Right atrium auricular region (tissue), 2 donors: ENCODE measurements at places on chromosomes 5 and 9.

GRCh38 chr9:110752766-110753165 is 84.2 kb downstream of the MUSK start:
- no peaks in the 10 kb centered on the region for H3K36me3 ChIP-seq
- H3K4me3 ChIP-seq, result no peak overlapping the region
- no peaks in the 10 kb centered on the region for H3K27me3 ChIP-seq
- no peaks in the 10 kb centered on the region for H3K4me1 ChIP-seq
- H3K27ac ChIP-seq, result no peak overlapping the region
- no peak for DNase-seq

- H3K27ac ChIP-seq, result peak overlapping the region; percentile 95
- peaks cover 34% of the 10 kb centered on the region for H3K36me3 ChIP-seq
- peaks cover 71% of the 10 kb centered on the region for H3K4me1 ChIP-seq
- DNase-seq, result peak; percentile 86
These were observed 2.0 kb downstream of the PDLIM7 start for GRCh38 chr5:177495243-177496060.

- no peaks in the 10 kb centered on the region for H3K27me3 ChIP-seq
- no peak for DNase-seq
- peaks cover 6% of the 10 kb centered on the region for H3K4me1 ChIP-seq
- H3K4me3 ChIP-seq, result no peak overlapping the region
- peaks cover 55% of the 10 kb centered on the region for H3K36me3 ChIP-seq
These were observed 58.1 kb downstream of the NNT start for GRCh38 chr5:43661102-43661501.

DNA sequence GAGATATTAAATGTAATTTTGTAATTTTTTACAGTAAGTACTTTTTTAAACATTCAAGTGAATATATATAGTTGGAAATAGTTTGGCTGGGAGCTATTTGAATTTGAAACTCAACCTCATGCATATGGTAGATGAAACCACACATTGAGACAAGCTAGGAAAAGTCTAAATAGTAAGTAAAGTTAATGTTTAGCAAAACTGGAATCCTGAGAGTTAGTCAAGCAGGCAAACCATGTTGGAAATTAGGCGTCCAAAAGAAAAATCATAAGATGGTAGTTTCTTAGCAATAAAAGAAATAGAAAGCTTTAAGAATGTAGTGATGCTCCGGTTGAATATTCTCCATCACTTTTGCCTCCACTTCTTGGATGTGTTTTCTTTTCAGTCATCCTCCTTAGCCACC is 657.1 kb upstream of the CDH10 start:
- H3K36me3 ChIP-seq, result no peaks in the 10 kb centered on the region
- no peak for DNase-seq
- no peaks in the 10 kb centered on the region for H3K27me3 ChIP-seq
- H3K27ac ChIP-seq, result no peak overlapping the region
- no peak overlapping the region for H3K4me3 ChIP-seq

DNA sequence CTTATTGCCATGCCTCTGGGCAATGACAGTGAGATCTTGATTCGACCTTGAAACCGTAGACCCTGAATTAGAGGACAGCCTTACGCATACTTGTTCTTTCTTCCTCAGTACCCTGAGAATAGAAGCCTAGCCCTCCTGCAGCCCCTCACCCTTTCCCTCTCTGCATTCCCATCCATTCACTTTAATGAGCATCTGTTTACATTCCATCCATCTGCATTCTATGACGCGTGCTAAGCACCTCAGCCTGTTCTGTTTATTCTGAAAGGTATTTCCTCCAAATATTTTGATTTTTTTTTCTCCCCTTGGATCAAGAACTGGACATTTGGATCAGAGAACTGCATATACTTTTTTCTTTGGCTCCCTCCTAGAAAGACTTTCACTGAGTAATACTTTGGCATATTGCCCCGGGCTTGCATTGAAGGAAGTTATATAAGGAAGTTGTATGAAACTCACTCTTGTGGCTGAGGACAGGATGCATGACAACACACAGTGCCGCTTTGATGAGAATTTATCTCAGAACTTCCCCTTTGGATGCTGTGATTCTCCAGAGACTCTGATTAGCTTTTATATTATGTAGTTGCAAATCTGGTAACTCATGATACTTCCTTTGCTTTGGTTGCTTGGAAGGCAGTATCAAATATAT is 15.7 kb downstream of the TMEM8B start:
- no peaks in the 10 kb centered on the region for H3K27me3 ChIP-seq
- no peak overlapping the region for H3K4me3 ChIP-seq
- peaks cover 32% of the 10 kb centered on the region for H3K4me1 ChIP-seq
- peak overlapping the region; percentile 25 for H3K27ac ChIP-seq
- peak; percentile 68 for DNase-seq
- no peaks in the 10 kb centered on the region for H3K36me3 ChIP-seq

- H3K36me3 ChIP-seq, result no peaks in the 10 kb centered on the region
- H3K4me3 ChIP-seq, result no peak overlapping the region
- DNase-seq, result no peak
These were observed 133.0 kb upstream of the PTCH1 start for GRCh38 chr9:95649801-95650213.

GRCh38 chr5:78574131-78574673 is 74.4 kb downstream of the LHFPL2 start:
- no peak overlapping the region for H3K4me3 ChIP-seq
- no peaks in the 10 kb centered on the region for H3K27me3 ChIP-seq
- DNase-seq, result no peak
- peaks cover 50% of the 10 kb centered on the region for H3K4me1 ChIP-seq
- peak overlapping the region; percentile 68 for H3K27ac ChIP-seq

GRCh38 chr5:149855366-149855765 is 89.2 kb downstream of the PDE6A start:
- H3K27ac ChIP-seq, result peak overlapping the region; percentile 4
- no peak for DNase-seq
- no peaks in the 10 kb centered on the region for H3K27me3 ChIP-seq
- no peak overlapping the region for H3K4me3 ChIP-seq
- H3K36me3 ChIP-seq, result no peaks in the 10 kb centered on the region

GRCh38 chr5:174514983-174515394 is 209.4 kb upstream of the MSX2 start:
- no peak for DNase-seq
- no peak overlapping the region for H3K27ac ChIP-seq
- no peak overlapping the region for H3K4me3 ChIP-seq
- no peaks in the 10 kb centered on the region for H3K27me3 ChIP-seq
- H3K36me3 ChIP-seq, result no peaks in the 10 kb centered on the region

DNA sequence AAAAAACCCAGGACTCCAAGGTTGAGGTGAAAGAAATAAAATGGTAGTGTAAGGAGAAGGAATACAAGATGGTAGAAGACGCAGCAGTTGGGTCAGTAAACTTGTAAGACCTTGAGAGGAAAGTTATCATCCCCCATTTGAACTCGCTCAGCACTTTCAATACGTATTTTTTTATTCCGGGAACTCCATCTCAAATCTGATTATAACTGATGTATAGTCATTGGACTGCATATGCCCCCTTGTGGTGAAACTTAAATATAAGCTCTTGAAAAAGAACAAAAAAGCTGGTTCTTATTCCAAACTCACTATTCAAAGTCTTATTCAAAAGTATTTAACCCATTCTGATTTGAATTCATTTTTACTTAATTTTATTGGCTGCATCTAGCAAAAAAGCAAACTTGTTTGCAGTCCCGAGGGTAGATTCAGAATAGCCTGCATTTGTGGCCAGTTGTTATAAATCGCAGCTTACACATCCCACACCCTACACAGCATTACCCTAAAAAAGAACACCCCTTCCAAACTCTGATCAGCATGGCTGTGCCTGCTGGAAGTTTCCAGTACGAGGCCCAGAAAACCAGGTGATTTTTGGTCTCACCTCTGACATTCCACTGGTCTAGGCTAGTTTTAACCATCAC is 118.0 kb downstream of the ESM1 start:
- H3K4me3 ChIP-seq, result no peak overlapping the region
- no peak for DNase-seq
- no peaks in the 10 kb centered on the region for H3K27me3 ChIP-seq
- H3K27ac ChIP-seq, result no peak overlapping the region
- no peaks in the 10 kb centered on the region for H3K36me3 ChIP-seq

DNA sequence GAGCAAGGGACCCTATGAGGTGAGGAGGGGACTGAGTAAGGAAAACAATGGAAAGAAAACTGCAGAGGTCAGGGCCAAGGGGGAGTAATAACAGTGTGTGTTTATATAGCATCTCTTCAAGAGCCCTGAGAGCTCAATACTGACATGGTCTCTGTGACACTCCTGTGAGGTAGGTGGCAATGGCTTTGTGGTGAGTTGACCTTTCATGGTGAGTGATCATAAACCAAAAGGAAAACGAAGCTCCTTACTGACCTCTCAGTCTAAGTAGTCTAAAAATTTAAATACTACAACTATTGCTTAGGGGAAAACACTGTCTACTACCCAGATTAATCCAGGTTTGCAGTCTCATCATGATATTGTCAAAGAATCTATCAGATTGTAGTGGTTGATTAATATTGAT is 130.9 kb downstream of the SNCAIP start:
- H3K4me1 ChIP-seq, result no peaks in the 10 kb centered on the region
- no peaks in the 10 kb centered on the region for H3K36me3 ChIP-seq
- H3K4me3 ChIP-seq, result no peak overlapping the region

- H3K4me1 ChIP-seq, result no peaks in the 10 kb centered on the region
- no peak overlapping the region for H3K27ac ChIP-seq
- no peak overlapping the region for H3K4me3 ChIP-seq
- H3K27me3 ChIP-seq, result no peaks in the 10 kb centered on the region
- H3K36me3 ChIP-seq, result no peaks in the 10 kb centered on the region
These were observed 71.3 kb downstream of the NDFIP1 start for GRCh38 chr5:142179776-142180387.

GRCh38 chr5:132540764-132541163 is 2.6 kb downstream of the IL5 start:
- no peaks in the 10 kb centered on the region for H3K36me3 ChIP-seq
- no peaks in the 10 kb centered on the region for H3K27me3 ChIP-seq
- DNase-seq, result no peak
- no peaks in the 10 kb centered on the region for H3K4me1 ChIP-seq
- no peak overlapping the region for H3K27ac ChIP-seq

DNA sequence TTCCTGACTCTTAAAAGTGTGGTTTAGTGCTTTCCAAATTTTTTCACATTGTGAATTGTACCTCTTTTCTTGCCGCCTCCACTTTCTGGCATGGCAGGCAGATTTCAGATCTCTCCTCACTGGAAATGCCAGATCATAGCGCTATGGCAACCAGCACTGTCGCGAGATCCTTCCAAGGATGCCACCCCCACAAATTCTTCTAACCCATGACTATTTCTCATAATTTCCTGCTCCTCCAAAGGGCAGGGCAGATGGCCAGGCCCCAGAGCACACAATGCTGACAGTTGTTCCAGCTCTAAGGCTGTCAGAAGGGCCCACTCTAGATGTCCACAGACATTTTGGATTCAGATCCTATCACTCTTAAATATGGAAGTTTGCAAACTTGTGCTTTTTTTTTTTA is 446.2 kb upstream of the RIOK2 start:
- no peaks in the 10 kb centered on the region for H3K4me1 ChIP-seq
- no peaks in the 10 kb centered on the region for H3K27me3 ChIP-seq
- no peak overlapping the region for H3K4me3 ChIP-seq
- DNase-seq, result peak; percentile 59
- H3K27ac ChIP-seq, result no peak overlapping the region

DNA sequence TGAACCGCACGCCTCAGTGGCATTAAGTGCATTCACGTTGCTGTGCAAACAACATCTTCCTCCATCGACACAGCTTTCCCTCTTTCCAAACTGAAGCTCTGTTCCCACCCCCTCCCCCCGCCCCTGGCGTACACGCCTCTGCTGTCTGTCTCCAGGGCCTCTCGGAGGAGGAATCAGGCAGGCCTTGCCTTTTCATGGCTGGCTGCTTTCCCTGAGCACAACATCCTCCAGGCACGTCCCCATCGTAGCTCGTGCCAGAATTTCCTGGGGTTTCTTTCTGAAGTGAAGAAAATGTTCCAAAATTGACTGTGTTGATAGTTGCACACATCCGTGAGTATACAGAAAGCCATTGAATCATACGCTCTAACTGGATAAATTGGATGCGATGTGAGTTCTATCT is 22.3 kb upstream of the TMEM250 start:
- no peak overlapping the region for H3K4me3 ChIP-seq
- DNase-seq, result no peak
- no peaks in the 10 kb centered on the region for H3K27me3 ChIP-seq
- H3K4me1 ChIP-seq, result no peaks in the 10 kb centered on the region
- no peaks in the 10 kb centered on the region for H3K36me3 ChIP-seq

- no peak overlapping the region for H3K4me3 ChIP-seq
- no peaks in the 10 kb centered on the region for H3K27me3 ChIP-seq
- H3K4me1 ChIP-seq, result peaks cover 7% of the 10 kb centered on the region
- no peaks in the 10 kb centered on the region for H3K36me3 ChIP-seq
These were observed 60.2 kb downstream of the SMIM23 start for GRCh38 chr5:171845857-171846256.

GRCh38 chr5:132203464-132203818 is 24.2 kb downstream of the P4HA2 start:
- peaks cover 34% of the 10 kb centered on the region for H3K4me1 ChIP-seq
- H3K27me3 ChIP-seq, result no peaks in the 10 kb centered on the region

- H3K4me1 ChIP-seq, result no peaks in the 10 kb centered on the region
- H3K36me3 ChIP-seq, result no peaks in the 10 kb centered on the region
- peak overlapping the region; percentile 71 for H3K27ac ChIP-seq
These were observed 2.5 kb downstream of the SH3PXD2B start for GRCh38 chr5:172451771-172452197.

- H3K4me1 ChIP-seq, result peaks cover 12% of the 10 kb centered on the region
- no peak for DNase-seq
- H3K4me3 ChIP-seq, result no peak overlapping the region
- no peaks in the 10 kb centered on the region for H3K27me3 ChIP-seq
- H3K36me3 ChIP-seq, result no peaks in the 10 kb centered on the region
These were observed 4.7 kb downstream of the SARDH start for GRCh38 chr9:133733421-133733795.

DNA sequence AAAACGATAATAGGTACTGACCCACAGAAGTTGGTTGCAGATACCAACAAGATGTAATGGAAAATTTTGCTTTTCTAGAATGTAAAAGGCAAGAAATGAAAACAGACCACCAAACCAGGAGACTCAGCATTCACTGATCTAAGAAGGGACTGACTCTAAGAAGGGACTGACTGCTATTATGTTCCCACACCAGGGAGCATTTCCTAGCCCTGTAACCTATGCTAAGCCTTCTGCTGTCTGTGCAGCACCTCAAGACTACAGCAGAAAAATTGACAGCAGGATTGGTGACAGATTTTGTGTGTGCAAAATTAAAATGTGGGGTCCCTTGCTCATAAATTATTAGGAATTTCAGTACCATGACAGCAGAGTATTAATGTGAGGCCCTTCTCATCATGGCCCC is 154.8 kb downstream of the GABRB2 start:
- H3K36me3 ChIP-seq, result no peaks in the 10 kb centered on the region
- H3K27me3 ChIP-seq, result no peaks in the 10 kb centered on the region
- H3K4me3 ChIP-seq, result no peak overlapping the region

GRCh38 chr9:127589955-127590370 is 22.1 kb upstream of the STXBP1 start:
- DNase-seq, result peak; percentile 87
- H3K27me3 ChIP-seq, result no peaks in the 10 kb centered on the region
- no peaks in the 10 kb centered on the region for H3K36me3 ChIP-seq
- H3K27ac ChIP-seq, result no peak overlapping the region
- H3K4me1 ChIP-seq, result no peaks in the 10 kb centered on the region

GRCh38 chr9:109440117-109440515 is 58.0 kb downstream of the PTPN3 start:
- no peak overlapping the region for H3K4me3 ChIP-seq
- no peaks in the 10 kb centered on the region for H3K36me3 ChIP-seq
- no peak overlapping the region for H3K27ac ChIP-seq
- H3K27me3 ChIP-seq, result no peaks in the 10 kb centered on the region
